ENCODE measurements at places on chromosomes 11 and 22. TPM values are rescaled to one million over a fixed set of nuclear protein-coding genes. Genes with fewer than 3 reads are reported as not detected.

GRCh38 chr11:108431370-108431769 lies 36.0 kb downstream of the C11orf65 start:
- no peak for DNase-seq

GRCh38 chr11:65404638-65405339 lies 17.8 kb upstream of the NEAT1 start:
- DNase-seq, result no peak

GRCh38 chr22:23211622-23212021 lies 31.3 kb downstream of the BCR start:
- DNase-seq, result no peak

GRCh38 chr11:132358573-132358953 lies 988.1 kb downstream of the NTM start:
- no peak for DNase-seq

DNA sequence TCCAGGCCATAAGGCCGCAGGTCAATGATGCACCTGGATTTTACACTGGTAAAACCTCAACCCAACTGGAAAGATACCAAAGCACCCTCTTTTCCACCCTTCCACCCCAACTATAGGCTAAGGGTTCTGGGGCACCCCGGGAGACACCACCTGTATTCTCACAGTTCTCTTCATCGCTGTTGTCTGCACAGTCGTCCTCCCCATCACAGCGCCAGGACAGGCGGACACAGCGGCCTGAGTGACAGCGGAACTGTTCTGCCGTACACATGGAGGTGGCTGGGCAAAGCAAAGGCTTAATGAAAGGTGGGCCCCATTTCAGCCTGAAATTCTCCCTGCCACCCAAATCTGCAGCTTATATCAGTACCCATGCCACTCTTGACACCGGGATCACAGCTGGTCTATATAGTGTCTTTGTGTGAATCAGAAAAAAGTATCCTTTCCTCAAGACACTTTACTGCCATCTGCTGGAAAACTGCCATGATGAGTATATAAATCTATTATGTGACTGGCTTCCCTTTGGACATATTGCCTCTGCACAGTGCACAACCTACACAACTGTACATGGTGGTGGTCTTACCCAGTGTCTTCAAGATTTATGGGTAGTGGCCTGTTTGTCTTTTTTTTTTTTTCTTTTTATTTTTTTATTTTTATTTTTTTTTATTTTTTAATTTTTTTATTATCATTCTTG lies 21.5 kb downstream of the LRP4 start:
- DNase-seq, result peak; percentile 44

The GAL3ST1 gene
- polyA plus RNA-seq, result not detected

Measured in mammary epithelial cell (primary cell).